Uterus (tissue), 4 donors: ENCODE measurements at places on chromosomes 1 and 21.

GRCh38 chr1:154840269-154841176, 29.6 kb downstream of the KCNN3 start:
- DNase-seq: no peak

DNA sequence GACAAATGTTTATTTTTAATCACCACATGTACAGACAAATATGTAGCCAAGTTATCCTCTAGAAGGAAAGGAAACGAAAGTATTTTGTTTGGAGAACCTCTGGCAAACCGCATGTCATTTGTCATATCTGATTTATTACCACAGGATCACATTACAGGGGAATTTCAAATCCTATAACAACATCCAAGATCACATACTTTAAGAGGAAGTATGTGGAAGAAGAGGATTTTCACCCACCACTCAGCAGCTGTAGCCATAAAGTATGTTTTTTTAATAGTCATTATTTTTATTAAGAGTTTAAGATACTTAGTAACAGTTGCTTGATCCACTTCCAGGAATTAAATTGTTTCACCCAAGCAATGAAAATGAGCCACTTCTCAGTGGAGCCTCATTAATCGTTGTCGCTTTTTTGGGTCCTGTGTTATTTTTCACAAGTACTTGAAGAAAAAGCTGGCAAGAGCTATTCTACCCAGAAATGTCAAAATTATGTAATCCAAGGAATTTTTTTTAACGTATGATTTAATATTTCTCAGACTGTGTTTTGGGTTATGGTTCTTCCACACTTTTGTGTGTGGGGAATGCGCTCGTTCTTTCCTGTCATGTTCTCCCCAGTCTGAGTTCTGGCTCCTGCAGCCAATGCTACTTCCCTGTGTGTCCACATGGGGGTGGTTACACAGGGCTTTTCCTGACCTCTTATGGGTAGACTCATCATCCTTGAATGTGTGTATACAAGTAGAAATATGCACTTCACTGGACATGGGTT, 6.9 kb downstream of the SERTAD4 start:
- peak; percentile 31 for DNase-seq

GRCh38 chr1:209911746-209912145, 26.3 kb upstream of the SYT14 start:
- no peak for DNase-seq

GRCh38 chr1:50593515-50593914, 170.3 kb upstream of the DMRTA2 start:
- DNase-seq: no peak

GRCh38 chr1:177067752-177068410, 96.6 kb downstream of the ASTN1 start:
- no peak for DNase-seq

DNA sequence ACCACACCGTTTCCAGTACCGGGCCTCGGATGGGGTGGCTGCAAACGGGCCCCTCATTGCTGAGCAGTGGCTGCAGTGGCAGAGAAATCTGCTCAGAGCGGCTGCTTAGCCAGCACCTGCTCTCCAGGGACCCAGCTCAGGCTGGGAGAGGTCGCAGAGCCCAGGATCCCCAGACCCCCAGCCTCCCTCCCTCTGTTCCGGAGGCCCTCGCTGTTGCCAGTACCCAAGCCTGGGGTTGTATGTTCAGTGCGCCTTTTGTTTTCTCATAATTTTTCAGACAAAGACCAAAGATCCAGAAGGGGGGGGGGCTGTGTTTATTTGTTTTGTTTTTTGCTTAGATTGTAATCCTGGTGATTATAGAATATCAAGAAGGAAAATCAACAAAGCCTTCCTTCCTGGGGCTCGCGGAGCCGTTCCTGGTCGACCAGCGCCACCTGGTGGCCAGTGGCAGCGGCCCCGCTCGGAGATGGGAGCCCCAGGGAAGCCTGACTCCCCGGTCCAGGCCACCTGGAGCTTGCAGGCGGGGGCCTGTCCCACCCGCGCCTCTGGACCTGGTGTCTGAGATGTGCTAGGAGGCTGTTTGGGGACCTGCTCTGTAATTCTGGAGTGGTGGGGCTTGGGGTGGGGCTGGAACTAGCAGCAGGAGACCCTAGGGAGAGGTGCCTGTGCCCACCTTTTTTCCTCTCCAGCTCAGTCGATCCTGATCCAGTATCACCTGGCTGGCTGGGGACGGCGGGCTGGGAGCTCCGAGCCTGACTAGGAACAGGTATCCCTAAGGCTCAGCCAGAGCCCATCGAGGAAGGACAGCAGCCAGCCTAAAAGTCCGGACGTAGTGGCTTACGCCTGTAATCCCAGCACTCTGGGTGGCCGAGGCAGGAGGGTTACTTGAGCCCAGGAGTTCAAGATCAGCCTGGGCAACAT, 123.9 kb upstream of the VAMP3 start:
- DNase-seq: peak; percentile 64

- DNase-seq: no peak
Observed at GRCh38 chr1:237303929-237304328, 261.9 kb downstream of the RYR2 start.

GRCh38 chr21:32184065-32184464, 94.8 kb downstream of the MIS18A start:
- no peak for DNase-seq

GRCh38 chr1:112800289-112800688, 85.2 kb upstream of the PPM1J start:
- no peak for DNase-seq

DNA sequence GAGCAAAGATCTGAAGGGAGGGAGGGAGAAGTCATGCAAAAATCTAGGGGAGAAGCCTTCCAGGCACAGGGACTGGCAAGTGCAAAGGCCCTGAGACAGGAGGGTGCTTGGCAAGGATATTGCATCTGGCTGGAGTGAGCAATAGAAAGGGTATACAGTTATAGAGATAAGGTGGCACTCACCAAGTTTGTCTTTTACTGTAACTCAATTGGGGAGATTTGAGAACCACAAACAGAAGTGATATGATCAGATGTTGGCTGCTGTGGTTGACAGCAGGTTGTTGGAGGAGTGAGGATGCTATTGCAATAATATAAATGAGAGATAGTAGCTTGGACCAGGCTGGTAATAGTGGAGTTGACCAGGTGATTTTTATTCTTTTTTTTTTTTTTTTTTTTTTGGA, 25.6 kb downstream of the MCOLN3 start:
- DNase-seq: no peak

GRCh38 chr1:213622365-213623063, 365.3 kb upstream of the PROX1 start:
- no peak for DNase-seq

DNA sequence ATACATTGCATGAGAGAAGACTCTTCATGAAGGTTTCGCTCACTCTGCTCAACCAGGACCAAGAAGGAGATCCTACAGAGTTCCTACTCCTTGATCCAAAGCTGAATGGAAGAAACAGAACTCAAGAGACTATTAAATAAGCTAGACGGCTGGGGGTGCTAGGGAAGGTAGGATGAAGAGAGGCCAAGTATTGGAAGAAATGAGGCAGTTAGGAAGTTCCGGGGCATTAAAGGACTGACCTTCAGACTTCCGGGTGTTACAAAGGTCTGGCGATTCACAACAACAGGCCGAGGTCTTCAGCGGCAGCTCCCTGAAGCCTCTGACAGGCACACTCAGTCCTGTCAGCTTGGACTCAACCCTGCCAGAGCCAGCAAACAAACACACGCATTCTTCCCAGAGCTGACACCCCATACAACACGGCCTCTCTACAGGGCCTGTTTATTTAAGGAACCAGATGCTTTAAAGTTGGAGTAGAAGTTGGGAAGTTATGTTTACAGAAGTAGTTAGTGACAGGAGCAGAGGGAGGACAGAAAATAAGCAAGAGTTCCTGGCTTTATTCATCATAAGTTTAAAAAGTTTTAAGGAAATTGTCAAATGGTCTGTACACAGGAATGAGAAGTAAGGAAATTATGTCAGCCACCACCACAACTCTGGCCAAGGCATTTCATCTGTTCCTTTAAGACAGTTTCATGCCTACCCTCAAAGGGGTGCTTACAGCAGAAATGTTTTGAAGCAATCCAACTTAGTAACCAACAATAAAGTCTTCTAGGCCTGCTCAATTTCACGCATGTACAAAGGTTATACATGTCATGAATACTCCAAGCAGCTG, 4.7 kb downstream of the SORT1 start:
- DNase-seq: peak; percentile 40

GRCh38 chr21:42153746-42154145, 65.2 kb upstream of the ABCG1 start:
- no peak for DNase-seq

DNA sequence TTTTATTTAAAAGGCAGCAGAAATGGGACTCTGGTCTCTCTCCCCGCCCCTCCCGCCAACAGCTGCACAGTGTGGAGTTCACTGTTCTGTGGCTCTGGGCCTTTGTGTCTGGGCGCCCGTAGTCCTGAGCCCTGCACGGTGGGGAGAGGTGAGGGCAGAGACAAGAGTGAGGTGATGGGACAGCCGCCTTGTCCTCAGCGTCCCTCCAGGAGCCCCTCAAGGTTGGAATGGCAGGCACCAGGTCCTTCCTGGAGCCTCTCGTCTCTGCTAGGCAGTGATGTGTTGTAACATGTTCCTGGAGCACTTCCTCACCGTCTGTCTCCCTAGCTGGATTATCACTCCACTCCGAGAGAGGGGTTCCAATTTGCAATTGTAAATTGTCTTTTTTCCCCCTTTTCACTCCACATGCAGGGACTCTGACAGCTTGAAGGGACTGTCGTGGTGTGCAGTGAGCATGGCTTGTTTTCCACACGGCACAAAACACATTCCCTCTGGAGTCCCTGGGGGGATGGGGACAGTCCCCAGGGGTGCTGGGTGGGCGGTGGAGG, 44.6 kb upstream of the C1orf174 start:
- DNase-seq: no peak

- DNase-seq: no peak
Observed at GRCh38 chr1:46485564-46486431, 3.8 kb upstream of the DMBX1 start.

- no peak for DNase-seq
Observed at GRCh38 chr21:43355266-43355924, 71.5 kb downstream of the SIK1 start.

- DNase-seq: no peak
Observed at GRCh38 chr1:241086686-241087085, 270.3 kb downstream of the RGS7 start.

- DNase-seq: peak; percentile 17
Observed at GRCh38 chr1:227315629-227316346, 2.5 kb downstream of the CDC42BPA start.

GRCh38 chr1:75330624-75331023, 196.4 kb downstream of the LHX8 start:
- no peak for DNase-seq

- no peak for DNase-seq
Observed at GRCh38 chr1:35047188-35047858, 15.6 kb upstream of the ZMYM6 start.

- peak; percentile 85 for DNase-seq
Observed at GRCh38 chr1:167714098-167714438, 7.7 kb upstream of the MPZL1 start.

- DNase-seq: no peak
Observed at GRCh38 chr1:94383966-94384408, 34.2 kb upstream of the ABCD3 start.

GRCh38 chr1:153374071-153374470, 1.4 kb downstream of the S100A12 start:
- DNase-seq: no peak

- DNase-seq: peak; percentile 71
Observed at GRCh38 chr1:1040004-1040991, 20.4 kb downstream of the AGRN start.

- no peak for DNase-seq
Observed at GRCh38 chr1:172931761-172932160, 119.0 kb downstream of the TNFSF18 start.

- DNase-seq: no peak
Observed at GRCh38 chr21:37532868-37533780, 166.6 kb downstream of the DYRK1A start.

DNA sequence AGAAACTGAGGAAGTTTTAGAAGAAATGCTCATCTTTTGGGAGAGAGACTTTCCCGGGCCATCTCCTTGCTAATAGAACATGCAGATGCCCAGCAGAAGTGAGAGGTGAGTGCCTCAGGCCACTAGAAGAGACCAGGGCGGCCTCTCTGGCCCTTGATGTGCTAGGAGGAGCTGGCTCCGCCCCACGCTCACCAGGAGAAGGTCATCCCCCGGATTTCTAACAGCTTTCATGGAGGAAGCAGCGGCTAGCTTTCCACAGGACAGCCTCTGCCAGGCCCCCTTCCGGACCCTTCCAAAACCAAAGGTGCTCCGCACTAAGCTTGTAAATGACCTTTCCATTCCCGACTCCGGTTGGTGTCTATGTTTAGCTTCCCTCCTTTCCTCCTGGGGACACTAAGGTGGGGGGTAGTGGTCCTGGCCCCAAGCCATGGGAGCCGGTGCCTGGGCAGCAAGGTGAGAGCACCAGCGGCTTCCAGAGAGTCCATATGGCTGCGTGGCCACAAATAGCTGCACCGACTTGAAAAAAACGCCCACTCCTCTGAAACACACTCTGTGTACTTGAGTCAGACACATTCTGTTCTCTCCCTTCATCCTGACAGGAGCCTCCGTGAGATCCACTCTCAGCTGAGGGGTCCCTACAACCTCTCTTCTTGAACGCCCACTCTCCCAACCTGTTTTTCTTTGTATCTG, 249.9 kb downstream of the TNR start:
- no peak for DNase-seq

- DNase-seq: peak; percentile 86
Observed at GRCh38 chr1:51642739-51643142, 25.8 kb downstream of the OSBPL9 start.

- DNase-seq: no peak
Observed at GRCh38 chr1:156392452-156392853, 23.4 kb downstream of the RHBG start.

- DNase-seq: no peak
Observed at GRCh38 chr21:38206646-38207045, 50.1 kb upstream of the KCNJ15 start.

GRCh38 chr1:117167402-117167801, 43.3 kb downstream of the VTCN1 start:
- DNase-seq: no peak

DNA sequence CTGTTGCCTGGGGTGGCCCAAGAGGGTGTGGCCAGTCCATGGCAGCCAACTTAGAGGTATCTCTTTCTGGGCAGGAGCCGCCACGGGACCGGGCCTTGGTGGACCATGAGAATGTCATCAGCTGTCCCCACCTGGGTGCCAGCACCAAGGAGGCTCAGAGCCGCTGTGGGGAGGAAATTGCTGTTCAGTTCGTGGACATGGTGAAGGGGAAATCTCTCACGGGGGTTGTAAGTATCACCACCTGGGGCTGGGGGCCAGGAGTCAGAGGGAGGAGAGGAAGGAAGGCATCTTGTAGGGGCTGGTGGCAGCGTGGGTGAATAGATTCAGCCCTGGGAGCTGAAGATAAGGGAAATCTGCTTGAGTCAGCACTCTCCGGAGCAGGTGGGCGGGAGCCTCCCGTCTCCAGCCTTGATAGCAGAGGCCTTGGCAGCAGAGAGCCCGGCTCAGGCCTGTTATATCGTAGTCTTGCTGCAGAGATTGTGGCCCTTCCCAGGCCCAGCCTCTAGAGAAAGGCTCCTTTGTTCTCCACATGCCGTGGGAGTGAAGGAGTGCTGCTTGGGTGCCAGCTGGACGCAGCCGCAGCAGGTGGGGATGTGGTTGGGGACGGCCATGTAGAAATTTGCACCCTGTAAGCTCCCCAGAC, 25.4 kb downstream of the PHGDH start:
- no peak for DNase-seq

GRCh38 chr1:36924282-36924811, 110.0 kb downstream of the GRIK3 start:
- no peak for DNase-seq

GRCh38 chr1:246790833-246791232, 66.6 kb downstream of the SCCPDH start:
- no peak for DNase-seq
